ENCODE measurements at places on chromosomes 12 and 14. TPM values are rescaled to one million over a fixed set of nuclear protein-coding genes. Genes with fewer than 3 reads are reported as not detected.

Gene TOMM20L
- total RNA-seq = not detected

Gene PTPRR
- 16.7 TPM for total RNA-seq

Gene BCL2L14
- not detected for total RNA-seq

Gene GPR65
- under 0.01 TPM for total RNA-seq

Gene IFI27L2
- total RNA-seq = 17.9 TPM
